ENCODE measurements at places on chromosomes 16 and 17.

DNA sequence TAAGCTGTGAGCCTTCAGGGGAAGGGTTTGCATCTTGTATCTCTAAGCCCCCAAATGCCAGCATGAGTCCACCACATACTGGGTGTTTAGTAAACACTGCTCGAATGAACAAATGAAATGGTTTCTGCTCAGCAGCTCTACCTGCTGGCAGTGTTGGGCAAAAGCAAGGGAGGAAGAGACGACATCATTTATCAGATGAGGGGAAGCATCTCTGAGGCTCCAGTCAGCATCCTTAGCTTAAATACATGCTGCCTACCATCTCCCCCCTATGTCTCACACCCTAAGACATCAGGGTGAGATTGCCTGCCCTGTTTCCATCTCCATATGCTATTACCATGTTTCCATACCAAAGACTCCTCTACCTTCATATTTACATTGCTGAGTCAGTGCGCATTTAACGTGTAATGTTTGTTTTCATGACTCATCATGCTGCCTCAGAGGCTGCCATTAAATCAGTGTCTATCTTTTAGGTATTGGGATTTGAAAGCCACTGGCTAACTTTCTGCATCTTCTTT is 379.8 kb downstream of the UTP18 start:
- DNase-seq, result peak; percentile 25

GRCh38 chr16:75570396-75571065 is 4.4 kb downstream of the GABARAPL2 start:
- no peak for DNase-seq

- DNase-seq, result no peak
Measured at GRCh38 chr16:31009894-31010584, 399 bp downstream of the STX1B start.

DNA sequence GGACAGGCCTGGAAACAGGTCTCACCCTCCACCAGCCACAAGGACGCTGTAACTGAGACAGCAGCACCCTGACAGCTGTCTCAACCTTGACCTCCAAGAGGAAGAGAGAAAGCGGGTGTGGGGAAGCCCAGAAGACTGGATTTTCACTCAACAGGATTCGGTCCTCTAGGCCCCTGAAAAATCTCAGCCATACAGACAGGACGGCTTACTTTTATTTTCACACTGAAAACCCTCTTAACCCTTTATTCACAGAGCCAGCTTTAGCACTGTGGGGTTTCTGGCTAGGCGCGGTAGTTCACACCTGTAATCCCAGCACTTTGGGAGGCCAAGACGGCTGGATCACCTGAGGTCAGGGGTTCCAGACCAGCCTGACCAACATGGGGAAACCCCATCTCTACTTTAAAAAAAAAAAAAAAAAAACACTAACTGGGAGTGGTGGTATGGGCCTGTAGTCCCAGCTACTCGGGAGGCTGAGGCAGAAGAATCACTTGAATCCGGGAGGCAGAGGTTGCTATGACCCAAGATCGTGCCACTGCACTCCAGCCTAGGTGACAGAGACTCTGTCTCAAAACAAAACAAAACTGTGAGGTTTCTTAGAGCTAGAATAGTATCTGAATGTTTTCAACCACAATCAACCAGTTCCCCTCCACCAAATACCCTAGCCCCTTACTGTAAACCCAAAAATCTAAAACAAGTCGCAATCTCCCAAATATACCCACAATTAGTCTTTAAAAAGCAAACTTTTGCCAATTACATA is 5.3 kb downstream of the ANKRD11 start:
- DNase-seq, result peak; percentile 48

DNA sequence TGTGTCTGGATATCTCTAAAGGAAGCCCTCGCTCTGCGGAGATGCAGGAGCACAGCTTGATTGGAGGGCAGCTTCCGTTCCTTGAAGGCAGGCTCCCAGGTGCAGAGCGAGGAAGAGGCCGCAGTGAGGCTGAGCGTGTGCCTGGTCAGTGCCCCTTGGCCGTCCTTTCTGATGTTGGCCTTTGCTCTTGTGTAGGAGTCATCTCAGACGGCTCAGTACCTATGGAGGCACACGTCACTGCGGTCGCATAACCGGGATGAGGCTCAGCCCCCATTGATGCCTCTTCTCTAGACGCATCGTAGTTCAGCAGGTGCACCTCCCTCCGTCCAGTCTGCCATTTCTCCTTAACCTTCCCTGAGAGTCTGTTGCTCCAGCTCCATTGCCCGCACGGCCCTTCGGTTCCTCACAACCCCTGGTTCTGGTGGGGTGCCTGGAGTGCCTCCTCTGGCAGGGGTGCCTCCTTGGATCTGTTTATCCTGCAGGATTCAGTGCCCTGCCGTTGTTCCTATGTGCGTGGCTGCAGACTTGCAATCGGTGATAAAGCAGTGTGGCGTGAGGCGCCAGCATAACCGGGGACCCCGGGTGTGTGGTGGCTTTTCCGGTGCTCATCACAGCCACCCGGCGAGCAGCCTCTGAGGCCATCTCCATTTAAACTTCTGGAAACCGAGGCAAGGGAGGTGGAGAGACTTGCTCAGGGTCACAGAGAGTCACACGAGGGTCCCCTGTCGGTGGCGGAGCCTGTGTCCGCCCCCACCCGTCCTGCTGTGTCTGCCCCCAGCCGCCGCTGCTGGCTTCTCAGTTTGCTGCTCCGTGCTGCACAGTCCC is 188.8 kb upstream of the CHMP6 start:
- no peak for DNase-seq

- DNase-seq, result no peak
Measured at GRCh38 chr16:34802848-34803599, 1343.6 kb downstream of the TP53TG3F start.

- DNase-seq, result peak; percentile 90
Measured at GRCh38 chr16:11667824-11668622, at the start of gene SNN. Gene SNN (plus strand): TSS chr16:11668455. CDS start chr16:11676060, 7,605 bp downstream.

GRCh38 chr17:40177275-40177874 is at the start of gene RAPGEFL1:
Gene RAPGEFL1 (plus strand): TSS chr17:40177470. CDS start chr17:40177862, 392 bp downstream.
- peak; percentile 89 for DNase-seq

- DNase-seq, result no peak
Measured at GRCh38 chr17:80967404-80967872, 24.2 kb upstream of the CHMP6 start.

GRCh38 chr17:61875804-61876203 is 12.5 kb upstream of the BRIP1 start:
- DNase-seq, result no peak

DNA sequence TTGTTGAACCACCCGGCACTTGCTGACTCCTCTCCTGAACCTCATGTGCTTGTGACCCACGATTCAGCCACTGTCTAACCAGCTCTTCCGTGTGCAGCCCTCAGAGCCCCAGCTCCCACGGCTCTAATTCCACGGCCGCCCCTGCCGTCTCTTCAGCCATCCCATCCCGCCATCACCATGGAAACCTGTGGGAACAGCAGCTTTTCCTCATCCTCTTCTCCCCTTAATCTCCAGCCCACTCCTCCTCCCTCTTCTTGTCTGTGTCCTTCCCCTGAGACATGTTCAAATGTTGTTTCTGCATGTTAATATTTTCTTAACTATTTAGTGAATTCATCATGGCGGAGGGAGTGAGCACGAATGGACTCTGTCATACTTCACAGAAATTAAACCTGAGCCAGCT is 285.2 kb downstream of the CDH13 start:
- no peak for DNase-seq

DNA sequence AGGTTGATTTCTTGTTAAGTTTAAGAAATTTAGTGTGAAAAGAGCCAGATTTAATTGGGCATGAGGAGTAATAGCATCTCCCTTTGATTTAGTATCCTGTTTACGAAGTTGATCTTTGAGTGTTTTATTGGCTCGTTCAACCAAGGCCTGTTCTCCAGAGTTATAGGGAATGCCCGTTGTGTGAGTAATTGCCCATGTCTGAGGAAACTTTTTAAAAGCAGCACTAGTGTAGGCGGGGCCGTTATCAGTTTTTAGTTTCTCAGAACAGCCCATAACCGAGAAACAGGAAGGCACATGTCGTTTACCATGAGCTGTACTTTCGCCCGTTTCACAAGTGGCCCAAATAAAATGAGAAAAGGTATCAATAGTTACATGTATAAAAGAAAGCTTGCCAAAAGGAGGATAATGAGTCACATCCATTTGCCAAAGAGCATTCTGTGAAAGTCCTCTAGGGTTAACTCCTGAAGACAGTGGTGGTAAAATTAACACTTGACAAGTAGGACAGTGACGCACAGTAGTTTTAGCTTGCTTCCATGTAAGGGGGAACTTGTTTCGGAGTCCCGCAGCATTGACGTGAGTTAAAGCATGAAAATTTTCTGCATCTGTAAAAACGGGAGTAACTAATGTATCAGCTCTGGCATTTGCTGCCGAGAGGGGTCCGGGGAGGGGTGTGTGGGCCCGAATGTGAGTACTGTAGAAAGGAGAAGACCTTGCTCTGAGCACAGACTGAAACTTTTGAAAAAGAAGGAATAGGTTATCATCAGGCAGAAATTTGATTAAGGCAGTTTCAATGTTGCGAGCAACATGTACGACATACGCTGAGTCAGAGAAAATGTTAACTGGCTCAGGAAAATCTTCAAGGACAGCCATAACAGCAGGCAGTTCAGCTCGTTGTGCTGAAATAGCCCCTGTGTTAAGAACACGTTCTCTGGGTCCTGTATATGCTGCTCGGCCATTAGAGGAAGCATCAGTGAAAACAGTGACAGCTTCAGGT is 18.5 kb upstream of the KCTD5 start:
- DNase-seq, result peak; percentile 12
